C1 segment of cervical spinal cord (tissue), 14 donors: ENCODE measurements at places on chromosomes 7 and 10.
A peak's percentile ranks its signal among the peaks of the same experiment; 100 is the strongest.

GRCh38 chr7:124570558-124570957 is 195.0 kb downstream of the GPR37 start:
- DNase-seq: no peak

GRCh38 chr10:119449760-119450461 is 92.6 kb downstream of the RGS10 start:
- peak; percentile 88 for DNase-seq

GRCh38 chr7:42210333-42210732 is 26.7 kb downstream of the GLI3 start:
- DNase-seq: no peak

DNA sequence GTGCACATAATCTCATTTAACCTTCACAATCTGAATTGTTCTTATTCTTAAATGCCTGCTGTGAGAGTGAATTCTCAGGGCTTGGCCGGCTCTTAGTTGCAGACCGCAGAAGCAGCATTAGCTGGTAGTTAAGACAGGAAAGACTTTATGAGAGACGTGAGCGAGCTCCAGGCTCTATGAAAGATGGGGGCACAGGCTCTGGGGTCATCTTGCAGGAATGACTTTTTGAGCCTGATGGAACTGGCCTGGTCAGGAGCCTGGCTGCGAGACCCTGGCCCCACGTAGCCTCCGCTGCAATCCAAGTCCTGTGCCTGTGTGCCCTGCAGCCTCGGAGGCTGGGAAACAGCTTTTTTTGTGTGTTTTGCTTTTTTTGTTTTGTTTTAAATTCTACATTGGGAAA is 958.8 kb upstream of the ZNF722 start:
- DNase-seq: no peak

DNA sequence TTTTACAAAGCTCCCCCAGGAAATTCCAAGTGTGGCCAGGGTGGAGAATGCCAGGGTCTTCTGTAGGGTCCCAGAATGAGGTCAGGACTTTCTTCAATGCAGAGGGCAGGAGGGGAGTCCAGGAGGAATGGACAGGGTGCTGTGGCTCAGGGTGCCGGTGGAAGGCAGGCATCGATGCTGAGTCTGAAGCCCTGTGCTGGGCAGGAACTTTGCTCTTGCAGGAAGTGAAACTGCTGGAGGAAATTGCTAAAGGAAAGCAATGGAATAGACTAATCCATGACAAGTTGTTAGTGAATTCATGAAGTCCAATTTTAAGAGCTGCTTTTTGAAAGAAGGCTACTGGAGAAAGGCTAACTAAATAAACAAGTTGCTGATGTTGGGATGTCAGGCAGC is 14.8 kb downstream of the PTPRE start:
- DNase-seq: no peak

GRCh38 chr7:143362131-143363015 is at the start of gene FAM131B:
FAM131B (minus strand) TSS chr7:143362713; CDS start chr7:143362603, 110 bp downstream.
- no peak for DNase-seq

DNA sequence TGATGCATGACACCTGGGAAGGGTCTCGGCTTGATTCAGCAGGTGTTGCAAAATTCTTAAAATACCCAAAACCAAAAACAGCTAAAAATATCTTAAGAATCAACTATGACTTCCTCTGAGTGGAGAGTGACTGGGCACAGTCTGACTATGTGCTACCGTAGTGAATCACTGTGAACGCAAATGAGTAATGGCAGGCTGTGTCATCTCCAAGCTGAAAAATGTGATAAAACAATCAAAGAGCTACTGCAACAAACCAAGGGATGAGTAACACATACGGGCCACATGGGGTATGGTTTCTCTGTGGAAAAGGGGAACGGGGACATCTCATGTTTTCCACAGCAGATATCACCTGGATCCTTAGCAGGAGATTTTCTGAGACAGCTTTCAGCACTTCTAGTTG is 127.5 kb downstream of the ABCA13 start:
- DNase-seq: no peak

DNA sequence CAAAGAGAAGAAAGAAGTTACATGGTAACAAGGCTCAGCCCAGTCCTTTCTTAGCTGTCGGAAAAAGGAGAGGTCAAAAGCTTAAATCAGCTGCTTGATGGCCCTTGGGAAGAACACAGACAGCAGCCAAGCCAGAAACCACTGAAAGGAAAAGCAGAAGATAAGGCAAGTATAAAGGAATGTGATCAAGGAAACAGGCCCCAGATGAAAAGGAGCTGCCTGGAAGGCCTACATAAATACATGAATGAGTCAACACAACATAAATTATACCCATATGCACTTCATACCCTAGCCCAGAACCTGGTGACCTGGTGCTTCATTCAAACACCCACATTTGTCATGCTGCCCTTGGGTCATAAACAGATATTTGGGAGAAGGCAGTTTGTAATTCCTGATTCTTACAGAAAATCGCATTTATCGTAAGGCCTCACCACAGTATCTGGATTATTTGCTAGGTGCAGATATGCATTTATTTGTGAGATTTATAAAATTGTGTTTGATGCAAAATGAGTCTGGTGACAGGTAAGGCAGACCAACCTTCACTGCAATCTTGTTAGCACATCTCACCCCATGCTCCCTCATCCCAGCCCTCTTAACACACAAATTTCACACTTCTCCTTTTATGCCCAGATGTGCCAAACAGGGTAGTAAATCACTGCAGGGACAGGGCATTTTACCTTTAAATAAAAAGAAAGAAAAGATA is 94.9 kb upstream of the KCNIP2 start:
- no peak for DNase-seq

- DNase-seq: no peak
These were observed 22.4 kb upstream of the LRRC17 start for GRCh38 chr7:102890292-102890970.

DNA sequence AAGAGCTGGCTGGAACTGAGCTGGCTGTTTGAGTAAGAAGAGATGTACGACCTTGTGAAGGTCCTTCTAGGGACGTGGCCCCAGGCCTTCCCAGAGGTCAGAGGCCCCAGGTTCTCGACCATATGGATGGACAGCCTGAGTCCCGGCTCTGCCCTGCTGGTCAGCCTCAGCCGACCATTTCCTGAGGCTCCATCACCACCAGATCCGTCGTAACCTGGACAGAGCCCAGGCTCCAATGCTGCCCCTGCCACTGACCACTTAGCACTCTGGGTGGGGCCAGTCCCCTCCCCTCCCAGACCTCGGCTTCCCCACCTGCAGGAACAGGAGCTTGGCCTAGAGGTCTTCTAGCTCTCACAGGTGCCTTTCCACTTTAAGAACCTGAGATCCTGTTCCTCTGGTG is 10.6 kb upstream of the INMT start:
- no peak for DNase-seq

DNA sequence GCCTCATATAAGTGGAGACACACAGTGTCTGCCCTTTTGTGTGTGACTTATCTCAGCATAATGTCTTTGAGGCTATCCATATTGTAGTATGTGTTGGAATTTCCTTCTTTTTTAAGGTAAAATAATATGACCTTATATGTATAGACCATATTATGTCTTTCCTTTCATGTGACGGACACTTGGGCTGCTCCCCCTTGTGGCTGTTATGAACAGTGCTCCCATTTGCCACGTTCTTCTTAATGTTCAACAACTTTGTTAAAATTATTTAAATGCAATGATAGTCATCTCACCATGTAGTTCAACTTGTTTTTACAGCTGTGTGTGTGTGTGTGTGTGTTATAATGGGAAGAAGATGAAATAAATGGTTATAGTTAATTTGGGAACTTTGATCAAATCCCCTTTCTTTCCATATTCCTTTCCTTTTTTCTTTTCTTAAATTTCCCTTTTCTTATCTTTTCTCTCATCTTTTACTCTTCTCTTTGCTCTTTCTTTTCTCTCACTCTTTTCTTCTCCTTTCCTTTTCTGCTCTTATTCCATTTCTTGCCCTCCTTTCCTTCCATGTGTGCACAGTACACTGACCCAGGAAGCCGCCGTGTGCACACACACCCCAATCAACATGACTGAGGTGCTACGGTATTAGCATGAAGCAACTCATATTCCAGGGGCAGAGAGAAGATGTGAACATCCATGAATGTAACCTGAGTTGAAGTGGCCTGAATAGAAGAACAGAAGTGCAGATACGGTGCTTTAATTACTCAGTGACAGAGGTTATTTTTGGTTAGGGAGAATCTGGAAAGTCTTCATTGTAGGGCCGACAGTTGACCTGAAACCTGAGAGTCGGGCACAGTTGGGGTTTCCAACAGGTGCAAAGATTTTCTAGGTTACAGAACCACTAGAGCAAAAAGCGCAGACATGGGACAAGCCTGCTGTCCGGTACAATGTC is 596.6 kb downstream of the SDK1 start:
- DNase-seq: no peak

- no peak for DNase-seq
These were observed 42.5 kb downstream of the VCL start for GRCh38 chr10:74040200-74041126.

DNA sequence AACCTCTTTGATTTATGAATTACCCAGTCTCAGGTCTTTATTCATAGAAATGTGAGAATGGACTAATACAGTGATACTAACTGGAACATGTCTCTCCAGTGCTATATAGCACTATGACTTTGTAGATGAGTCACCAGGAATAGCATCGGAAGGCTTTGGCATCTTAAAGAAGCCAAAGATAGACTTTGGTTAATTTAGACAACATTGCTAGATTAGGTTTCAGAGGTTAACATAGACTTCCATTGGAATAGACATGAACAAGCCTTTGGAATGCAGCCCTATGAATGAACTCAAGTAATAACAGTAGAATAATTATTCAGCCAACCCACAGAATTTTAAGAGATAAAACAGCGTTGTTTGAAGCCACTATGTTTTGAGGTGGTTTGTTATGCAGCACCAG is 169.2 kb downstream of the HGF start:
- no peak for DNase-seq

- DNase-seq: no peak
These were observed 663.5 kb downstream of the SORCS1 start for GRCh38 chr10:106500925-106501525.

- no peak for DNase-seq
These were observed 9.3 kb downstream of the KCNH2 start for GRCh38 chr7:150968734-150969372.
